ENCODE measurements at places on chromosomes 3 and 15.

GRCh38 chr3:110808630-110809029, 263.0 kb upstream of the NECTIN3 start:
- no peak for DNase-seq

DNA sequence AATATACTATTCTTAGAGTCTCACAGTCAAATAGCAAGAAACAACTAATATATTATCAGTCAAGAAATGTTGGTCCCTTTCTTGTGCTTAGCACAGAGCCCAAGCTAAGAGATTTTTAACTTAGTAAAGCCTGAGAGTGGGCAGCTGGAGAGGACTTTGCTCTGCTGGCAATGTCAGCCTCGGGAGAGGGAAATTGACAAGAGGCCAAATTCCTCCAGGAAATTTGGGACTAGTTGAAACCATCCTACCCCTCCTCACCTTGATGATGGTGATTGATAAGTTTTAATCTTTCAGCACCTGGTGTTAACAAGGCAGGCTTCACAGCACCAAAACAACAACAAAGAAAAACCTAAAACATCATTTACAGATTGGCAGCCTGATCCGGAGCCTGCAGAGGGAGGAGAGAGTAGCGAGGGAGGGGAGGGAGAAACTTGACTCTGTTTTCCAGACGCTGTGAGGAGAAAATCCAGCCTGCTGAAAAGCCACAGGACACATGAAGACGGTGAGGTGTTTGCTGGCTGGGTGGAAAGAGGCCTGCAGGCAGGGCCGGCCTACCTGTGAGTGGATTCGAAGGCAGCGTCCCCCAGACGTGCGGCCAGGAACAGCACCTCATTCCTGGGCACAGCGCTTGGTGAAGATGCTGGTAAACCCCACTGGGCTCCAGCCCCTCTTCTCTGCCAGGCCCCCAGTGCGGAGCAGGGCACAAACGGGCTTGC, 150.9 kb downstream of the LRRC28 start:
- DNase-seq, result no peak

DNA sequence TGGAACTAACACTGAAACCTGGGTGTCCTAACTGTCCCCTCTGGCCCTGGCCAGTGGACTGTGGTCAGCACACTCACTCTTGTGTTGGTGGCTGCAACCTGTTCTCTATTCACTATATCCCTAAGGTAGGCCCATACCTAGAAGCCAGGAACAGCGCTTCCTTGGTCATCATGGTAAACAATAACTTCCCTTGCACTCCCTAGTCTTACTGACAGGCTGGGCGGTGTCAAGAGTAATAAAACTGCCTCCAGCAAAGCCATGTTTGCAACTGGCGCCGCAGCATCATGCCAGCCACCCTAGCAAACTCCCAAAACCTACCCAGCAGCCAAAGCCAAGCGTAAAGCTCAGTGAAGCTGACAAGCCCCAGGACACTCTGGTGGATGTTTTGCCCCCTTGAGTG, 63.1 kb upstream of the TSEN2 start:
- DNase-seq, result no peak

- no peak for DNase-seq
Measured at GRCh38 chr3:195904368-195904767, 4.0 kb downstream of the TNK2 start.

- DNase-seq, result no peak
Measured at GRCh38 chr15:41881550-41881919, 12.3 kb downstream of the SPTBN5 start.

GRCh38 chr3:130795396-130795795, 48.8 kb upstream of the PIK3R4 start:
- DNase-seq, result no peak

DNA sequence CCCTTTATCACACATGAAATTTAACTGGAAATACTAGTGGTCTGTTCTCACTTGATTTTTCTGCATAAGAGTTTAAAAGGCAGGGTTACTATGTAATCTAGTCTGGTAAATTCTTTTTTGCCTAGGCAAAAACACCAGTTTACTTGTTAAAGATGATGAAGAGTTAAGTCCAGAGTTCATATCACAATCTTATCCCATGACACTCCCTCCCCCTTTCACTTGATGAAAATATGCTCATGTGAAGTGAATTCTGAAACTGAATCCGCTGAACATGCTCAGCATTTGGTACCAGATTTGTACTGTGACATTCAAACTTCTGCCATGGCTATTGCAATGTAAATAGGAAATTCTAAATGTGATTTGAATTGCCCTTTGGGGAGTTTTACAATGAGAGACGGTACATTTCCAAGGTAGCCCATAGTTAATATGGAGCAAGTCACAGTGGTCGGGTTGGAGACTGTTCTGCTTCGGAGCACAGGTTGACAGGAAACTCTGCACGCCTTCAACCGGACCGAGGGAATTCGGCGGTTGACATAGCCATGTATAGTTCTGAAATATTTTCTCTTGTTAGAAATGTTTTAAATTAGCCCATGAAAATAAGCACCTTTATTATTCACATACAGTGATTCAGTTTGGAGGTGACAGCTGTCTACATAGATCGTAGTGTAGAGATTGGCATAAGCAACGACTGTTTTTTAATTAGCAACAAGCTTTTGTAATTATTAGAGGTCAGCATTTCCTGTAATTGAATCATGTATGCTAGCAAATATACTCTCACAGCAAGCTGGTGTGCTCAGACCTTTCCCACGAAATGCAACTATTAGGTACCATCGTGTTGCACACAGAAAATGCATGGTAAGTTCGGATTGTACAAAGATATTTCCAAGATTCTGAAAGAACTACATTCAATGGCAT, 768.6 kb upstream of the GOLIM4 start:
- no peak for DNase-seq

DNA sequence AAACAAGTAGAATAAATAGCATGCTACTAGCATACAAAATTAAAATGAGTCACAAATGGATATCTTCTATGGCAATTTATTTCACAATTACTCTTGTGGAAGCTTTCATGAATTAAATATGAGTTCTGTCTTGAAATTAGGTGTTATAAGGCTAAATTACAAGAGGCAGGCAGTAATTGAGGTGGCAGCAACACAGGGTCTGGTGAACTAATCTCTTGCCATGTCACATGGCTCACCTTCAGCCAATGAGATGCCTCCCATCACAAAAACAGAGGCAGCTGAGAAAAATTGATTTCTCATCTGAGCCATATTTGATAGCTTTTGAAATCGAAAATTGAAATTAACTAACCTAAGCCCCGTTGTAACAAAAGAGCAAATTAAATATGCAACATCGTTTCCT, 268.8 kb downstream of the NR2F2 start:
- no peak for DNase-seq

DNA sequence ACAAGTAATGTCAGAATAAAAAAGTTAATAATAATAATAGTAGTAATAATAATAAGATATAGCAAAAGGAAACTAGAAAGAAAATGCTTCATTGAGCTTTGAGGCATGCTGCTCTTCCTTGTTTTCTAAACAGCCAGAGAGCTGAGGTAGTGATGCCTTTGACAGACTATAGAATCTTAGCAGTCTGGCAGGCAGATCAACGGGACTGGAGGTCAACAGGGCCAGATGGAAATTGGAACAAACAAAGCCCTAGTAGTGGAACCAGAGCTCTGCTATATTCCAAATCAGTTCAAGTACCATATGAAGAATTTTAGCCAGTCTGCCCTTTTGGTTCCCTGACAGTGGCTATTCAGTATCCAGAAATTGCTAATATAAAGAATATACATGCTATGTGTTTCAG, 278.6 kb downstream of the NLGN1 start:
- no peak for DNase-seq

DNA sequence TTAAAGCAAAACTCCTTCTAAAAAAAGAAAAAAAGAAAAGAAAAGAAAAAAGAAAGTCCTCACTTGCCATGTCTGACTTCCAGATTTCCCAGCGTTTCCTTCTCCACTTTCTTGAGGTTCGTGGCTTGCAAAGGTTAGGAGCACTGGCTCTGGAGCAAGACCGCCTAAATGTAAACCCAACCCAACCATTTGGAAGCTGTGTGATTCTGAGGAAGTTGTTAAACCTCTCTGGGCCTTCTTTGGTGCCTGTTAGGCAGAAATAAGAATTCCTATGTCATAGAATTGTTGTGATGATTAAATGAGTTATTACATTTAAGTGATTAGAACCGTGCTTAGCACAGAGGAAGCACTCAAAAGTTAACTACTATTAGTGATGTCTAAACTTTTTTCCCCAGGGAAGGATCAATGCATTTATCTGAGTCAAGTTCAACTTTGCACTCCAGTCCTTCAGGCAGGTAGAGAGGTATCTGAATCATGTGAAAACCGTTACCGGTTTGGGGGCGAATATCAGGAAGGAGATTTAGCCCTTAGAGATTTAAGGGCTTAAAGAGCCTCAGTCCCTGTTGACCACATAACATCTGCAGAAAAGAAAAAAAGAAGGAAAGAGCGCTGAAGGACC, 78.3 kb upstream of the HES1 start:
- no peak for DNase-seq

DNA sequence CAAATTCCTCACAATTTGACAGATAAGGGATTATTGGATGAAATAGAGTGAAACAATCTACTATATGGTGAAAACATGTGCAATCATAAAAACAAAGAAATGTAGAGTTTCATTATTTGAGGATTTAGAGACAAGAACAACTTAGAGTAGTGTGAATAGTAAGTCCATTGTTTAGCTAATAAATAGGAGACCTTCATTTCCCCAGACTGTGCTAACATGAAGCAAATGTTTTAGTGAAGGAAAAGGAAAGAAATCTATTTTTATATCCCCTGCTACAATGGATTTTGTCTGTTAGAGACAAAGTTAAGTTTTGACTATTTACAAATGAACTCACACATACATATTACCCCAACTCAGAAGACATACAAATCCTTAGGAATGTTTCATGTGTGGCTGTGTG, 77.8 kb downstream of the EFL1 start:
- DNase-seq, result peak; percentile 90

GRCh38 chr3:161475905-161476304, 20.7 kb upstream of the OTOL1 start:
- DNase-seq, result peak; percentile 11

- DNase-seq, result no peak
Measured at GRCh38 chr3:188156056-188156455, 2.1 kb downstream of the LPP start.

- no peak for DNase-seq
Measured at GRCh38 chr15:26623071-26623470, 149.8 kb downstream of the GABRB3 start.

DNA sequence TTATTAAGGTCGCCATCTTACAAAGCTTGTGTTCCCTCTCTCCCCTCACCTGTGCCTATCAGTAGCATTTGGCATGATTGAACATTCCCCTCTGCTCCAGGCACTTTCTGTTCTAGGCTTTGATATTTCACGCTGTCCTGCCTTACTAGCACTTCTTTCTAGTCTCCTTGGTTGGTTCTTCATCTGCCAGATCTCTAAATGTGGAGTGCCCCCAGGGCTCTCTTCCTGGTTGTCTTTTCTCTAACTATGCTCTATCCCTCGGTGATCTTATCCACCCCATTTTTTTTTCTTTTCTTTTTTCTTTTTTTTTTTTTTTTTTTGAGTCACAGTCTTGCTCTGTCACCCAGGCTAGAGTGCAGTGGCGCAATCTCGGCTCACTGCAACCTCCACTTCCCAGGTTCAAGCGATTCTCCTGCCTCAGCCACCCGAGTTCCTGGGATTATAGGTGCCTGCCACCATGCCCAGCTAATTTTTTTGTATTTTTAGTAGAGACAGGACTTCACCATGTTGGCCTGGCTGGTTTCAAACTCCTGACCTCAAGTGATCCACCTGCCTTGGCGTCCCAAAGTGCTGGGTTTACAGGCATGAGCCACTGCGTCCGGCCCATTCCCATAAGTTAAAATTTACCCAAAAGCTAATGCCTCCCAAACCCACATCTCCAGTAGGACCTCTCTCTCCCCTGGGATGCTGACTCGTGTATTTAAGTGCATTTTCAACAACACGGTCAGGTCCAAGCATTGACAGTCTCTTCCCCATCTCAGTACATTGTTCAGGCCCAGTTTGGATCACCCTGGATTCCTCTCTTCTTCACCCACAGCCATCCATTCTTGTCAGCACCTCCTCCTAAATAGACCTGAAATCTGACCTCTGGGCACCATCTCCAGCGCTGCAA, 5.2 kb downstream of the NUSAP1 start:
- DNase-seq, result no peak

DNA sequence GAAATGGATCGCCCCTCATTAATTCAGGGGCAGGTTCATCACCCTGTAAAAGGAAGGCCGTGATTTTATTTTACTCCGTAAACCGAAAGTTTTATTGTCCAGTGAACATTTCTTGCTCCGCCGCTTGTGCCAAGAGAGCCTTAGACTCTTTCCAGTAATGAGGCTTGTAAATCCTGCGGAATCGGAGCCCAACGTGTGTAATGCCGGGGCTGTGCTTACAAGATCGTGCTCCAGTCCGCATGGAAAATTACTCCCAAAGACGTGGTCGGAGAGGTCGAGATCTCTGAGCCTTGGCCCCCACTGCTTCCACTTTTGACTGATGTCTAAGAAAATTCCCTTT, 649 bp upstream of the PLOD2 start:
- DNase-seq, result no peak

- DNase-seq, result no peak
Measured at GRCh38 chr3:153881201-153881600, 240.0 kb upstream of the ARHGEF26 start.

DNA sequence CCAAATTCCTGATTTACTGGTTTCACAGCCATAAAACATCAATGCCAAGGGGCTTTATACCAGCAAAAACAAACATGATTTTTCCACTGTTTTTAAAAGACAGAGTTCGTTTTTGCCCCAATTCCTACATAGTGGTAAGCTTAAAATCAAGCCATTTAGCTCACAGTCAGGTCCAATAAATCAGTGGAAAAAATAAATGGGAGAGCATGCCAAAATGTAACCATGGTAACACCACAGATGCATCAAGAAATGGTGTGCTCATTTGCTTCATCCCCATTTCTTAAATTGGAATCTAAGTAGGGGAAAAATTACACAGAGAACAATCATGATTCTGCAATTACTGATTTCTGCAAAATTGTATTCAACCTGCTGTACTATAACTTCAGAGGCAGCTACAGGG, 418.8 kb downstream of the MAGI1 start:
- no peak for DNase-seq

- DNase-seq, result no peak
Measured at GRCh38 chr15:80531388-80531787, 127.2 kb downstream of the ARNT2 start.

- DNase-seq, result no peak
Measured at GRCh38 chr3:131694376-131694775, 191.6 kb upstream of the MRPL3 start.

- DNase-seq, result no peak
Measured at GRCh38 chr15:28125673-28126651, 26.8 kb upstream of the OCA2 start.

DNA sequence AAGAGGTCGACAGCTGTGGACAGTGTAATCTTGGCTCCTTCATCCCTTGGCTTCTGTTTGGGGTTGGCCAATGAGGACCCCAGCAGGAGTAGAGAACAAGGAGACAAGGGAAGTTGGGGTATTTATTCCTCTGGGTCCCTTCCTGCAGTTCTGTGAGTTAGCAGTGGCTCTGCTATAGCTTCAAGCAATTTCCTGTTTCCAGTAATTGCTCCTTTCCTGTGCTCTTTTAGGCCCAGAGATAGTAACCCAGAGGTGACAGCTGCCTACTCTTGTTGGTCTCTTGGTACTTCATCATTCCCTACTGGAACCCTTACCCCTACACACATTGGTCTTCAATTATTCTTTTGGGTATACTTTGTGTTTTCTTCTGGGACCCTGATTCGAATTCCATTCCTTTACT, 92.9 kb downstream of the NR1D2 start:
- no peak for DNase-seq

GRCh38 chr3:123405936-123406510, 42.9 kb downstream of the ADCY5 start:
- no peak for DNase-seq

Measured in foreskin melanocyte (primary cell).